Osteocyte (in vitro differentiated cells): ENCODE measurements at places on chromosomes 1 and 21. TPM values are rescaled to one million over a fixed set of nuclear protein-coding genes. Genes with fewer than 3 reads are reported as not detected.

The TLR5 gene
- not detected in 2 replicates for total RNA-seq

GRCh38 chr1:114149211-114149610 lies 4.5 kb downstream of the SYT6 start:
- H3K4me3 ChIP-seq: no peak overlapping the region
- peaks cover 75% of the 10 kb centered on the region for H3K27me3 ChIP-seq
- H3K36me3 ChIP-seq: peaks cover 2% of the 10 kb centered on the region
- DNase-seq: no peak

- no peak for DNase-seq
- H3K36me3 ChIP-seq: no peaks in the 10 kb centered on the region
- H3K4me1 ChIP-seq: peaks cover 33% of the 10 kb centered on the region
- H3K27ac ChIP-seq: no peak overlapping the region
- no peak overlapping the region for H3K4me3 ChIP-seq
- H3K27me3 ChIP-seq: no peaks in the 10 kb centered on the region
These were observed 125.0 kb upstream of the IVNS1ABP start for GRCh38 chr1:185442050-185442449.

DNA sequence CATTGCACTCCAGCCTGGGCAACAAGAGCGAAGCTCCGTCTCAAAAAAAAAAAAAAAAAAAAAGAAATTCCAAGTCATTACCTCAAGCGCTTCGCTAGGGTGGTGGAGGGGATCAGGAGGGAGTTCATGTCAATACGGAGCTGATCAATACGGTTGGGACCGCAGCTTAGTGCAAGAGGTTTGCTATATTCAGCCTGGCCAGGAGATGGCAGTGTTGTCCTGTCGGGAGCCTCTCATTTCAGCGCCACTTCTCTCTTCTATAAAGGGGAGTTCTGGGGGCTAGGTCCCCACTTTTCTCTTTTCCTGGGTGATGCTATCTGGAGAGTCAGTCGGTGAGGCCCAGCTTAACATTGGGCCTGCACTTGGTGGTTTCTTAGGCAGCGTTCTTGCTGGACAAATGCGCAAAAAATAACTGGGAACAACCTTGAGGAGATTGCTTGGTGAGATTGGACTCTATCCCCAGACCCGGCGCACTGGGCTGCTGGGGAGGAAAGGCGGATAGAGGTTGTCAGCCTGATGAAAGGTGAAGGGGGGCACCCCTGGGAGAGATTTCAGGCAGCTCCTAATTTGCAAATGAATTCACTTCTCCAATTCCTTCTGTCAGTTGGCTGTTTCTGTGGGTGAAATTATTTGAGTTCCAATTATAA lies 40.4 kb downstream of the KIAA0040 start:
- peaks cover 37% of the 10 kb centered on the region for H3K27me3 ChIP-seq
- peaks cover 6% of the 10 kb centered on the region for H3K4me1 ChIP-seq
- no peak overlapping the region for H3K27ac ChIP-seq
- H3K4me3 ChIP-seq: no peak overlapping the region
- no peaks in the 10 kb centered on the region for H3K36me3 ChIP-seq

The FAF1 gene
- total RNA-seq: 50.9 and 52.0 TPM in 2 replicates

DNA sequence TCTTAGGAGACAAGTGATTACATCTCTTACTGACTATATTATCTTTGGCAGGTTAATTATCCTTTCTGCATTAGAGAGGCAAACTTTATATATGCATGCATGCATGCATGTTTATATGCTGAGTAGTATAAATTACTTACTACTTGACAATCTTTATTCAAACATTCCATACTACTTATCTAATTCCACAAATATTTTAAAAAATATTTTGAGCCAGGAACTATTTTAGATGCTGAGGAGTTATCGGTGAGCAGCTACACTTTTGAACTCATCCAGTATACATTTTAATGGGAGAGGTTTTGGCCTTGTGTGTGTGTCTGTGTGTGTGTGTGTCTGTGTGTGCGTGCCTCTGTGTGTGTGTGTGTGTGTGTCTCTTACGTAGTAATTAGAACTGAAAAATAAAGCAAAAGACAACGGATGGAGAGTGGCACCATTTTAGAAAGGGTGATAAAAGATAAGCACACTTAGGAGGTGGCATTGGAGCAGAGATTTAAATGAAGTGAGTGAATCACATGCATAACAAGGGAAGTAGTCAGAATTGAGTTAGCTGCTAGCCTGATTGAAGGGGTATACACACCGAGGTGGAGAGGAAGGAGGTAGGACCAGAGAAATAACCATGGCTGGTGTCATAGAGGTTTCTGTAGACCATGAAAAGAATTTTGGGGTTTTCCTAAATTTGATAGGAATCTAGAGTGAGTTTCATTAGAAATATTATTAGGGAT lies 1488.4 kb downstream of the MRPL39 start:
- no peaks in the 10 kb centered on the region for H3K27me3 ChIP-seq
- peaks cover 12% of the 10 kb centered on the region for H3K4me1 ChIP-seq
- H3K27ac ChIP-seq: no peak overlapping the region
- no peaks in the 10 kb centered on the region for H3K36me3 ChIP-seq
- H3K4me3 ChIP-seq: no peak overlapping the region
- DNase-seq: no peak

DNA sequence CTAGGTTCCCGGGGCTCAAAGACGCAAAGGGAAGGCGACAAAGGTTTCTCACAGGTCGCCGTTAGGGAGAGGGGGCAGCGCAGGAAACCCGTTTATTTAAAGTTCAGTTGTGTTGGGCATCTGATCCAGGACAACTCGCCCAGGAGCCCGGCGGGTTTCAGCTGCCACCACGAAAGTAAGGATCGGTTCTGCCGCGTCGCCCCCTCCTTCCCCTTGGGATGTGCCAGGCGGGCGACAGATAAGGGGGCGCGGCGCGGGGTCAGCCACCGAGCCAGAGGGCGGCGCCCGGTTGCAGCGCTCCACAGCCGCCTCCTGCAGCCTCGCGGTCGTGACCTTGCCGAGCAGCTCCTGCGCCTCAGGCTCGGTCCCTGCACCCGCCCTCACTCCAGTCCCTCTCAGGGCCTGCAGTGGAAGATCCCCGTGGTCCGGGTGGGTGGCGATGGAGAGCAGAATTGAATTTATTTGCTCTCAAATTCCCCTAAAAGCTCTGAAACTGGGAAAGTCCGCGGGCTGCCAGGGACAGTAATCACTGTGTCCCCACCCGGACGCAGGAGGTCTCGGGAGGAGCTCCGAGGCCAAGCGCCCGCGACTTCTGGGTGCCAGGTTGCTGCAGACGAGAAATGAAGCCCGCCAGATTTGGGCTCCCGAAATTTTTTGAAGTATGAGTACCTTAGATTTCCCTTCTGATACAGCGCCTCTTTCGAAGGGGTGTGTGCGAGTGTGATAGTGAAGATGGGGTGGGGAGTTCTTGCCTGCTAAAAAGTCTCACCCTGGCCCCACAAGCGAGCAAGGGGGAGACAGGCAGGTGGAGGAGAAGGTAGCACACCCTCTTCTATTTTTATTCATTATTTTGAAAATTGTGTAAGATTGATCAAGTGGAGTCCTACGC lies 28.4 kb upstream of the NFIA start:
- peaks cover 42% of the 10 kb centered on the region for H3K4me1 ChIP-seq
- peak overlapping the region; percentile 63 for H3K4me3 ChIP-seq
- H3K27me3 ChIP-seq: peaks cover 15% of the 10 kb centered on the region
- H3K36me3 ChIP-seq: no peaks in the 10 kb centered on the region

DNA sequence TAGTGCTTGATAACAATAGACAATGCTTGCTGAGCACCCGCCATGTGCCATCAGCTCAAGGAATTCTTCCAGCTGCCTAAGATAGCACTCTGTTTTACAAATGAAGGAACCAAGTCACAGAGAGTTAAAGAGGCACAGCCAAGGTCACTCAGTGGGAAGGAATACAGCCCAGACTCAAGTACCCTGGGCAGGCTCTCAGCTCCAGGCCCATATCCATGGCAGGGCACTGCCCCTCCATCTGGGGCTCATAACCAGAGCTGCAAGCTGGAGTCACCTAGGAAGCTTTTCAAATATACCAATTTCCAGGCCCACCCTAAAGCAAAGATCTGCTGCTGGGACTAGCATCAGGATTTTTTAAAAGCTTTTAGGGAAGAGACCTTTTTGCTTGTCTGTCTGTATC lies 1.6 kb downstream of the CLEC20A start:
- peak; percentile 23 for DNase-seq
- H3K36me3 ChIP-seq: no peaks in the 10 kb centered on the region
- H3K27ac ChIP-seq: no peak overlapping the region
- no peaks in the 10 kb centered on the region for H3K4me1 ChIP-seq
- no peaks in the 10 kb centered on the region for H3K27me3 ChIP-seq
- H3K4me3 ChIP-seq: no peak overlapping the region

DNA sequence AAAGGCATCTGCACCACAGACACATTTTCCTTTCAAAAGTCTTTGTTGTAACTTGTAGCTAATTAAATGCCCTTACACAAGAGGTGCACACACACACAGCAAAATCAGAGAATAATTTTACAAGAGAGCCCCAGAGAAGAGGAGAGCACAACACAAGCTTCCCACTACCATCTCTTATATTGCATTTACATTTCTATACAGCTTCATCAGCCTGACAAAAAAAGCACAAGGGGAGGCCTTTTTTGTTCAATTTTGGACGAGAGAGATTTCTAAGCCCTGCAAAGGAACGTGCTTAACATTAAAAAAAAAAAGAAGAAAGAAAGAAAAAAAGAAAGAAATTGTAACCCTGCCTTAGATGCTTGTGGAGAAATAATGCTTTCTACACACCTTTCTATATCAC lies 17.1 kb upstream of the ESRRG start:
- H3K36me3 ChIP-seq: no peaks in the 10 kb centered on the region
- no peak for DNase-seq
- no peak overlapping the region for H3K4me3 ChIP-seq
- H3K27ac ChIP-seq: no peak overlapping the region
- no peaks in the 10 kb centered on the region for H3K4me1 ChIP-seq
- H3K27me3 ChIP-seq: peaks cover 15% of the 10 kb centered on the region

DNA sequence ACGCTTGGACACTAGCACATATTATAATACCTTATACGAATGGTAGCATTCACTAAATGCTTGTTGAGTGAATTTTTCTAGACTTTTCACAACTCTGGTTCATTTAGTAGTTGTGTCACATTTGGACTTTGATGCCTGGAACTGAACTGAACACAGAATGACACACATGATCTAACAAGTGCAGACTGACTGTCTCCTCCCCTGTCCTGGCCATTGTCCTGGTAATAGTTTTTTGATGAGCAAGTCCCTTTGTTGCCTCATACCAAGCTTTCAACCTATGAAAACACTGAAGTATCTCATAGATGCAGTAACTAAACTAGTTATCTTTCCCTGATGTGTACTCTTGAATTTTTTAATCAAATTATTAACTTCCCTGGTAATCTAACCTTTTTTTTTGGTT lies 66.4 kb downstream of the LRRC8D start:
- peaks cover 51% of the 10 kb centered on the region for H3K4me1 ChIP-seq
- DNase-seq: no peak
- no peaks in the 10 kb centered on the region for H3K27me3 ChIP-seq
- no peaks in the 10 kb centered on the region for H3K36me3 ChIP-seq
- no peak overlapping the region for H3K4me3 ChIP-seq

The CSF3R gene
- not detected in 2 replicates for total RNA-seq

GRCh38 chr1:148289647-148290046 lies 137.6 kb upstream of the NBPF11 start:
- H3K36me3 ChIP-seq: no peaks in the 10 kb centered on the region
- DNase-seq: no peak
- peaks cover 34% of the 10 kb centered on the region for H3K27me3 ChIP-seq
- no peak overlapping the region for H3K4me3 ChIP-seq

GRCh38 chr1:64328193-64328592 lies 124.8 kb downstream of the UBE2U start:
- no peaks in the 10 kb centered on the region for H3K36me3 ChIP-seq
- H3K4me1 ChIP-seq: no peaks in the 10 kb centered on the region
- H3K27ac ChIP-seq: no peak overlapping the region
- H3K4me3 ChIP-seq: no peak overlapping the region
- no peak for DNase-seq
- H3K27me3 ChIP-seq: peaks cover 38% of the 10 kb centered on the region

DNA sequence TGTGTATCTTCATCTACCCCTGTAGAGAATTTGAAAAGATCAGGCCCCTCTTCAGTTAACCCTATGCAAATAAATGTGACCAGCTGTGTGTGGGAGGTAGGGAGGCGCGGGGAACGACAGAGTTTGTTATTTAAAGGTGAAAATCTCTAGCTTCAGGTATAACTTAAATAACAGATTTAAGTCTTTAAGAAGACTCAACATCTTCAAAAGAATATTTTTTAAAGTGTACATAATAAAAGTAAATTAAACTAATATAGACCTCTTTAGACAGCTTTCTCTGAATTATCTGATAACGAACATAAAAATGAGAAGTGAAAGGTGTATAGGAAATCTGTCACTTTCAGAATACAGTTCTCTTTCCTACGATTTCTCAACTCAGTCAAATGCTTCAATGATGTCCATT lies 16.0 kb downstream of the ANGPTL3 start:
- peak overlapping the region; percentile 66 for H3K27ac ChIP-seq
- H3K27me3 ChIP-seq: no peaks in the 10 kb centered on the region
- no peak overlapping the region for H3K4me3 ChIP-seq
- no peak for DNase-seq
- peaks cover 25% of the 10 kb centered on the region for H3K4me1 ChIP-seq

- H3K4me3 ChIP-seq: no peak overlapping the region
- no peaks in the 10 kb centered on the region for H3K4me1 ChIP-seq
- H3K27ac ChIP-seq: no peak overlapping the region
These were observed 37.6 kb downstream of the DIPK1A start for GRCh38 chr1:92923664-92924063.

DNA sequence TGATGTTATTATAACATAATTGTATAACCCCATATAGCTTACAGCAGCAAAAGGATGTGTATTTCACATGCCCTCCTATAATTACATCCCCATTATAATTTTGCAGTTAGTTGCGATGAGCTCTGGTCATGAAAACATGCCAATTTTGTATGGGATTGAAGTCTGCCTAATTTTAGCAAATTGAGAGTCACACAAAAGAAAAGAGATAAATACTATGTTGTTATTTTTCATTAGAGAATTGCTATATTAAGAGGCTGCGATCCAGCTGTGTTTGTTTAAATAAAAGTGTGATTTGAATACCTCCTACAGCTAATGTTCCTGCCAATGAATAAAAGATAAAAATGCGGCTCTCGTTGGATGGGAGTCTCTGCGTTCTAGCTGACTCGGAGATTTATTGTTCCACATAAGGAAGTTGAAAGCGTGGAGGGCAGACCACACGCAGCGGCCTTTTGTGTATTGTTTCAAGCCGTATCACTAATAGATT lies 461.0 kb upstream of the NFIA start:
- H3K36me3 ChIP-seq: no peaks in the 10 kb centered on the region
- peaks cover 25% of the 10 kb centered on the region for H3K4me1 ChIP-seq
- no peak overlapping the region for H3K4me3 ChIP-seq
- no peaks in the 10 kb centered on the region for H3K27me3 ChIP-seq
- H3K27ac ChIP-seq: no peak overlapping the region

DNA sequence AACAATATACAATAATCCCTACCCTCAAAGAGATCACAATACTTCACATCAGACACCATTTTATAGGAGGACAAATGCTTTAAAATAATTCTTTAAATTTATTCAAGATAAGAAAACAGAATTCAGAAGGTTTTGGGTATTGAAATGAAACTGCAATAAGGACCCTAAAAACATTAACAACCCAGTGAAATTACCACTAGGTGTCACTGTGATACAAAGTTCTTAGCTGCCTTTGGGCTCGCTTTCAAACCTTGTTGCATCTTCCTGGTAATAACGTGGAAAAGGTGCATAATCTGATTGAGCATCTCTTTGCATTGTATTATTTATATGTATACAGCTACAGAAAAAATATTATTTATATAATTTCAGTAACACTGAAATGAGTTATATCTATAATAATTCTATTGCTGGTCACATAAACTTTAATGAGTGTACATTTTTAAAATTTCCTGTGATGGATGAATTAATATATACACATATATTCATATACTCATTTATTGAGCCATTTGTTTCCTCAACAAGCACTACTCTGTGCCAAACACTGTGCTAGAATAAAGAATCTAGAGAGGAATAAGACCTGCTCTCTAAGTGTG lies 185.2 kb downstream of the FAF1 start:
- H3K27ac ChIP-seq: no peak overlapping the region
- H3K4me1 ChIP-seq: no peaks in the 10 kb centered on the region
- no peaks in the 10 kb centered on the region for H3K27me3 ChIP-seq
- peaks cover 3% of the 10 kb centered on the region for H3K36me3 ChIP-seq
- no peak for DNase-seq
